ENCODE measurements at places on chromosomes 1 and 21. TPM values are rescaled to one million over a fixed set of nuclear protein-coding genes. Genes with fewer than 3 reads are reported as not detected.

NR1I3 gene
- total RNA-seq = not detected

BCAN gene
- 0.12 TPM for total RNA-seq

TMEM222 gene
- total RNA-seq = 50.7 TPM

SLFNL1 gene
- total RNA-seq = 0.02 TPM

CFAP74 gene
- total RNA-seq = 0.06 TPM

FAM151A gene
- 0.26 TPM for total RNA-seq

S100A7A gene
- not detected for total RNA-seq

CLIC6 gene
- 0.08 TPM for total RNA-seq

ADAM30 gene
- not detected for total RNA-seq

GNG4 gene
- 15.4 TPM for total RNA-seq

AGTRAP gene
- 78.9 TPM for total RNA-seq

MMP23B gene
- 0.60 TPM for total RNA-seq

FAM43B gene
- 2.8 TPM for total RNA-seq

TMEM50A gene
- 64.8 TPM for total RNA-seq

CLCA1 gene
- not detected for total RNA-seq

HSD11B1 gene
- total RNA-seq = 0.60 TPM

LRRC8B gene
- total RNA-seq = 3.3 TPM

AMPD1 gene
- total RNA-seq = not detected

EFNA3 gene
- total RNA-seq = 13.0 TPM

BMP8A gene
- total RNA-seq = 0.07 TPM

OR2AK2 gene
- not detected for total RNA-seq

RPTN gene
- total RNA-seq = 0.02 TPM

C8A gene
- not detected for total RNA-seq

ITGB2 gene
- total RNA-seq = 0.85 TPM

BRDT gene
- not detected for total RNA-seq

BRINP2 gene
- total RNA-seq = 0.16 TPM

ACTN2 gene
- total RNA-seq = not detected

MKNK1 gene
- total RNA-seq = 20.8 TPM

PIAS3 gene
- total RNA-seq = 37.4 TPM

CELA2A gene
- not detected for total RNA-seq

SLC30A1 gene
- total RNA-seq = 20.0 TPM

MRPL55 gene
- 86.7 TPM for total RNA-seq

MROH9 gene
- not detected for total RNA-seq

FCRL1 gene
- total RNA-seq = not detected

GSTM1 gene
- total RNA-seq = not detected

ATF6 gene
- 14.3 TPM for total RNA-seq

GPR52 gene
- total RNA-seq = not detected

F13B gene
- total RNA-seq = 0.08 TPM

LAX1 gene
- not detected for total RNA-seq

KRTAP12-2 gene
- not detected for total RNA-seq

S100A11 gene
- 2,013 TPM for total RNA-seq

LYPLA2 gene
- total RNA-seq = 58.6 TPM

SELP gene
- total RNA-seq = not detected

RPE65 gene
- total RNA-seq = not detected

RNU1-4 gene
- 44.9 TPM for total RNA-seq

TCEA3 gene
- total RNA-seq = 0.70 TPM

MPZ gene
- 0.26 TPM for total RNA-seq

GJA5 gene
- not detected for total RNA-seq

FOXD3 gene
- 1.0 TPM for total RNA-seq

OLIG2 gene
- 0.07 TPM for total RNA-seq

DNAI4 gene
- 0.34 TPM for total RNA-seq

SV2A gene
- total RNA-seq = 0.15 TPM

RORC gene
- total RNA-seq = 0.05 TPM
